Stimulated activated CD8-positive, alpha-beta memory T cell treated with anti-CD3 and anti-CD28 coated beads, Interleukin-4, amount 100 ng/mL, for 1 hour (primary cell): ENCODE measurements at places on chromosomes 4 and X.

GRCh38 chr4:26851129-26851528, 9.5 kb upstream of the STIM2 start:
- DNase-seq = no peak

- DNase-seq = no peak
These were observed 18.0 kb upstream of the MANBA start for GRCh38 chr4:102778720-102779119.

GRCh38 chrX:13463608-13464007, 105.8 kb upstream of the EGFL6 start:
- no peak for DNase-seq

DNA sequence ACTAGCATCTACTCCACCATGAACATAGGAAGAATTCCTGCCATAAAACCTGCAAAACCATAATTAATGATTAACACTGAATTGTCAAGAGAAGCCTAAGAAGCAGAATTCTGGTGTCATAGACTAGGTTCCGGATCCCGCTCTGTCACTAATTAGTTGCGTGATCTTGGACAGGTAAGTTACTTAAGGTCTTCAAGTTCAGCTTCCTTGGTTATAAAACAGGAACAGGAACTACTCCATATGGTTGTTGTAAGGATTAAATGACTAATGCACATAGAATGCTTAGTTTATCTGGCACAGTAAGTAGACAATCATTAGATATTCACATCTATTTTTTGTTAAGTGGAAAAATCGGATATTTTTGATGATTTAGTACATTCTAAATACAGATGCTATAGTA, 14.3 kb downstream of the G3BP2 start:
- no peak for DNase-seq

DNA sequence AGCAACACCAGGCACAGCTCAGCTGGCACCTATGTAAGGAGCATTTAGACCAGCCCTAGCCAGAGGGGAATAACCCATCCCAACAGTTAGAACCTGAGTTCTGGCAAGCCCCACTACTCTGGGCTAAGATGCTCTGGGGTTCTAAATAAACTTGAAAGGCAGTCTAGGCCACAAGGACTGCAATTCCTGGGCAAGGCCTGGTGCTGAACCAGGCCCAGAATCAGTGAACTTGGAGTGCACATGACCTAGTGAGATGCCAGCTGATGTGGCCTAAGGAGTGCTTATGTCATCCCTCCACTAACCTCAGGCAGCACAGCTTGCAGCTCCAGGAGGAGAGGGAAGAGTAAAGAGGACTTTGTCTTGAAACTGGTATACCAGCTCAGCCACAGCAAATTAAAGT, 7.6 kb upstream of the PRRG3 start:
- no peak for DNase-seq
